ENCODE measurements at places on chromosomes 12 and 14.

DNA sequence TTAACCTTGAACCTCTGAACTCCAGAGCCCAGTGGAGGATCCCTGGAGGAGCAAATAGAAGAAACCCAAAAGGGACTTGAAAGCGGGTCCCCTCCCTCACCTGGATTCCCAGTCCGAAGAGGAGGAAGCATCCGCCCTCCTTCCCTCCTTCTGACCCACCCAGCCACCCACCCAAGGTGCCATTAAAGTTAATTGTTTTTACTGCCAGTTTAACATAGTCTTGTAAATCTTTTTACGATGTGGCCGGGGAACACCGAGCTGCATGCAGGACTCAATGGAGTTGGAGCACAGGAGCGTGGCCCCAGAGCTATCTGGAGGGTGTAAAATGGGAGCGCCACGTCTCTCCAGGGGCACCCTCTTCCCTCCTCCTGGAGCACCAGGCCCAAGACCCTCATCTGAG is 49.9 kb upstream of the TBX3 start:
- no peak for DNase-seq

DNA sequence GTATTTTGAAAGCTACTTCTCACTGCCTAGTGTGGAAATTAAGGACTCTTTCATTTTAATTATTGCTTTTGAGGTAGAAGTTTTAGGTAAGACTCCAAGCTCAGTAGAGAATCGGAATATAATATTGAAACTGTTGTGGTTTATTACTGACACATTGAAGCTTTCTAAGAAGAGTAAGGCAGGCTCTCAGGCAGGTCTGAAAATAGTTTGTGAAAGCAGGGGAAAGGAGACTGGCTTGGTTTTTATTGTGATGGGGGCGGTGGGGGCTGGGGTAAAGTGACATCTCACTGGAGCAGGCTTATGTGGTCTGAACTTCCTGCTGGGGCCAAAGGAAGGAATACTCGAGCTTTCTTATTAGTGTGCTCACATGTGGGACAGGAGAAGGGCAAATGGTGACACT is 79.5 kb downstream of the OTOGL start:
- no peak for DNase-seq

DNA sequence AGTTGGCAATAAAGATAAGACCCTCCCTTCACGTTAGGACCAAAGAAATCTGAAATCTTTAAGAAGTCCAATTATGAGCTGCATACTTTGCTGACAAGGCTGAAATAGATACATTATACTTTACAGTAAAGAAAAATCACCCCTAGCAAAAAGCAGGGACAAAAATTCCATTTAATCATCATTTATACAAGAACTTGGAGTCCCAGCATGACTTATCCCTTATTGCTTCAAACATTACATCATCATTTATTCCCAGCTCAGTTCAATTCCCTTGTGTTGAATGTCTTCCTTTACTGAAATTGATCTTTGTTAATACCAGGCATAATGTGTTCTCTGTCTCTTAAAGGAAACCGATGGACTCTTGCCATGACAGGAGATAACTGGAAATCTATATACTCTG is 449.6 kb upstream of the CCDC196 start:
- no peak for DNase-seq

DNA sequence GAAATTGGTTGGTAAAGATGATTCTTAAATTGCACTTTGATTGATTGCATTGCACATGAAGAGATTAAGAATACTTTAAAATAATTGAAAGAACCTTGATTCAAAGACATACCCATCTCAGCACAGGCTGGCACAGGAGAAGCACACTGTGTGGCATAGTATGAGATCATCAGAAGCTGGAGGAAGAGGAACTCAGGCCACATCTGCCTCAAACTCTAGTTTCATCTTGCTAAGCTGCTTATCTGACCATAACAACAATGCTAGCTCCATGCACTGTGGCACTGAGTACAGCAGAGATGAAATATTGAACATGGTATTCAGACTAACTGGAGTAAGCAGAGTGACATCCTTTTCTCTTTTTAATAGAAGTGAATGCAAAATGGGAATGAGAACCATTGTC is 99.1 kb downstream of the TBC1D30 start:
- DNase-seq = no peak

DNA sequence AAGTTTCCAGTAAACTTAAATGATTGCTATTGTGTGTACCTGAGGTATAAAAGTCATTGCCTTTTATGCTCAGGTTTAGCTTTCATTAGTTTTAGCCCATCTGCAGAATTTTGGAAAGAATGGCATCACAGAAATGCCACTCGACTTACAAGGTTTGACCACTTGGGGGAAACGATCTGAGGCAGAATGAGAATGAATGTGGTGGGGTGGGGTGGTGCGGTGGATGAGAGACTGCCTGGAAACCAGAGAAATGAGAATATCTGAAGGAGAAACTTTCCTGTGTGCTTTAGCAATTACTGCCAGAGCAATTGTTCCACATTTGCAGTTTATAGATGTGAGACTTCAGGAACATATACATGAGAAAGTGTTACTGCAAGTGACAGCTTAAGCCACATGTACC is 225.4 kb upstream of the PDE3A start:
- DNase-seq = no peak

- DNase-seq = peak; percentile 22
These were observed 237.6 kb downstream of the SLC41A2 start for GRCh38 chr12:104720339-104721038.

GRCh38 chr12:5713599-5714081 is 231.4 kb downstream of the ANO2 start:
- DNase-seq = no peak

DNA sequence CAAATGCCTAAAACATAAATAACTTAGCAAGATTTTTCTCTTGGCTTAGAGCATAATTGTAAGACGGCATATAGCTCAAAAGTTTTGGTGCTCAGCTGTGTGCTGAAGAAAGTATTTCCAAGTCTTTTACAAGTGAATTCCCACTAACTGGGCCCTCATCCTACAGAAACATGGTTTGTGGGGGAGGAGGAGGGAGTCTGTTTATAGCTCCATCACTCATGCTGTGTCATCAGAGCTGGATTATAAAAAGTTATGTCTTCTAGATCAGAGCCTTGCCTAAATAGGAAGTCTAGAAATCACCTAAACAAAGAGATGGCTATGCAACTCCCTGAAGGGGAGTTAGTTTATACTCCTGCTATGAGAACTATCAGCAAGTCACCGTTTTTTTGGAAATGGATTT is 65.9 kb upstream of the OTOGL start:
- no peak for DNase-seq
